ENCODE measurements at places on chromosomes 11 and 22.
A peak's percentile ranks its signal among the peaks of the same experiment; 100 is the strongest.

GRCh38 chr11:47003180-47003877, 66.8 kb downstream of the CSTPP1 start:
- DNase-seq: no peak

- DNase-seq: no peak
Observed at GRCh38 chr11:119346605-119347004, at the start of gene MFRP. TSS of gene MFRP (minus strand) at chr11:119346705. CDS start at chr11:119346513, 192 bp downstream.

GRCh38 chr11:125376856-125377255, 119.2 kb downstream of the FEZ1 start:
- DNase-seq: no peak

DNA sequence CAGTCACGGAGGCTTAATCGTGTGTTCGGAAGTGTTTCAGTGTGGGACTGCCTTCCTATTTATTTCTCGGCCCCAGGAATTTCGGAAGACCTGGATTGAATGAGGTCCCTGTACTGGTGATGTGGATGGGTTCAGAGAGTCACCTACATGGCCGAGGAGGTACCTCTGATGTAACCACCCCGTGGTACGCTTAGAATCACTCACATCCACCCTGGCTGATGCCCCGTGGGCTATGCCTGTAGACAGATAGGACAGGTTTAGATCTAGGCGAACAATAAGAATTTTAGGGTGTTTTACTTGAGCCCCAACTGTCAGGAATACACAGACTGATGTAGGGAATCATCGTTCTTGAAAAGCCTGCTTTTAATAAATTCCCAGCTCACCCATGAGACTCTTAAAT, 2.0 kb downstream of the MPPED1 start:
- DNase-seq: no peak

GRCh38 chr11:57493507-57494503, 21.7 kb downstream of the SLC43A1 start:
- no peak for DNase-seq

GRCh38 chr11:36471577-36471976, 38.5 kb downstream of the TRAF6 start:
- DNase-seq: no peak

DNA sequence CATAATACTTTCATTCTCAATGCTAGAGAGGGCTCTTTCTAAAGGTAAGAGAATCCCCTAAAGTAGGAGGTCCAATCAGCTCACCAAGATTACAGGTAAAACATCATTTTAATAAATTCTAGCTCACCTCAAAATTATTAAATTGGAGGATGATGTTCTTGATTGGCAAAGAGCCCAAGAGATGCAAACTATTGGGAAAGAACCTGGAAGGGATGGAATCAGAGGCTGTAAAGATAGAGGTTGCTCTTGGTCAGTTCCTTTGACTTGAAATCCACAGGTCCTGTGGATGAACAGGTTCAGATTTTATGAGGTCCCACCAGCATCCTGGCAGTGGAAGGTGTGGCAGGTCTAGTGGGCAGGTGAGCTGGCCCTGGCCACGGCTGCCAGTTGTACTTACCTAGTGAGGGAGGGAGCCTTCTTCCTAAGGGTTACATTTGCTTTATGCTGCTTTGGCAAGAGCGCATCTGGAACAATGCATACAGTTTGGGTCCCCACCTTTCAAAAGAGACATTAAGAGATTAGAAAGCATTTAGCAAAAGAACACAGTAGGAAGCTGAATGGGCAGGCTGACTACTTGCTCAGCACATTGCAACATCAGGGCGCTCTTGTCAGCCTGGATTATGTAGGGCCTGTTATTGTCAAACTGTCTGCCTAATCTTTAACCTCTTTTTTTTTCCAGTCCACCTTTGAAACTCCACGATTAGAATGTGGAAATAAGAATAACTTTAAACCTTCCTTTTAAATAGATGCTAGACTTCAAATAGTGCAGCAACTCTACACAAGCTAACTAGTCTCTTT, 97.0 kb downstream of the RDX start:
- no peak for DNase-seq

GRCh38 chr11:88619071-88619425, 281.5 kb upstream of the CTSC start:
- DNase-seq: no peak

DNA sequence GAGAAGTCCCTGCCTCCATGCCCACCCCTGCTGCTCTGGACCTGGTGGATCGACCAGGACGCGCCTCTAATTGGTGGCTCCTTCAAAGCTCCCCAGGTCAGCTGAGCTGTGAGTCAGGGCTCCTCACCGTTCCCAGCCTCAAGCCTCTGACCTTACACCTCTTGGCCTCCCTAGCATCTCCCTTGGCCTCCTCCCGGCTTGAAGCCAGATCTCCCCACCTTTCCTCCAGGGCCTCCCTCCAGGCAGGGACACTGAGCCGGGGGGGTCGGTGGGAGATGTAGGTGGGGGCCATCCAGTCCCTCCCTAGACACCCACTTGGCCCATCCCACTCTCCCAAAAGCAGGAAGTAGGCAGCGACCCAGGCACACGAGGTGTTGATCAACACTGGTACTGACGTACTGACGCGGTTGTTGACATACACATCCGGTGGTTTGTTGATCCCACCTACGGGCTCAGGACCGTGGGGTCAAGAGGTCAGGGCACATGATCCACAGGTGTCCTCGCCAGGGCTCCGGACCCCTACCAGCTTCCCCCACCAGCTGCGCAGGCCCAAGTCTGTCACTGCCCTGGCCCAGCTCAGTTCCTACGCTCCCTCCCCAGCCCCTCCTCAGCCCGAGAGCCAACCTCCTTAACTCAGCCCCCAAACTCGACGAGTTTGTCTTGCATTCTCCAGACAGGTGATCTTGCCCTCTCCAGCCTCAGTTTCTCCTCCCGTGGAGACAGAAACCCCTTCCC, 802 bp downstream of the ATG2A start:
- DNase-seq: no peak

DNA sequence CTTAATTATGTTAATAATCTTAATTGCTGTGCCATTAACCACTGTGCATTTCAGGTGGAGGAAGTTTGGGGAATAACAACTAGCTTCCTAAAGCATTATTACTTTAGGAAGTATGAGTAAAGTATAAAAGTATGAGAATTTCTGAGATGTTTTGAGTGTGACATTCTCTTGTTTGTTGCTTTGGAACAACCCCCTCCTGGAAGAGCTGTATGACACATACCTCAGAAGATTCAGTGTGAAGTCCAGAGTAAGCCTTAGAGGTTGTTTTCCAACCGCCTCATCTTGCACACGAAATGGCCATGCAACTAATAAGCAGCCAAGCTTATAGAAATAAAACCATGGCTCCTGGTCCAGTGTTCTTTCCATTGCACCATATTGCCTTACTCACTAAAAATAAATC, 21.7 kb downstream of the CCDC81 start:
- peak; percentile 41 for DNase-seq

DNA sequence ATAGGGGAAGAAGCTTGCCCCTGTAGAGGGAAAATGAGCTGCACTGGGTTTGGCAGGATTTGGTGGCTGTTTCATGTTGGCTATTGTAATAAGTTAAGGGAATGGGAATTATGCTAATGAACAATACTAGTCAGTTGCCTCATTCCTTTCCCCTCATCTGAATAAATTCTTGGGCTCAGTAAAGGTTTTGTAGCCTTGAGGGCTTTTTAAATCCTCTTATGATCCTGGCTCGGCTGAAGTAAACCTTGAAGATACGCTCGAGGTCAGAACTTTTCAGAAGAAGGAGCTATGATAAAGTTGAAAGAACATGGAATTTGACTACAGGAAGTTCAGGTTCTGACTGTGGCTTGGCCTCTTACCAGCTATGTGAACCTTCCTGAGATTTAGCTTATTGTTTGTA, 448.7 kb downstream of the RAB38 start:
- DNase-seq: no peak

- DNase-seq: no peak
Observed at GRCh38 chr11:62153087-62153395, 29.2 kb downstream of the INCENP start.

- no peak for DNase-seq
Observed at GRCh38 chr22:36303874-36304273, 50.9 kb downstream of the APOL1 start.

Data from BJ (cell line).